B cell (primary cell): ENCODE measurements at places on chromosomes 3 and 15.

DNA sequence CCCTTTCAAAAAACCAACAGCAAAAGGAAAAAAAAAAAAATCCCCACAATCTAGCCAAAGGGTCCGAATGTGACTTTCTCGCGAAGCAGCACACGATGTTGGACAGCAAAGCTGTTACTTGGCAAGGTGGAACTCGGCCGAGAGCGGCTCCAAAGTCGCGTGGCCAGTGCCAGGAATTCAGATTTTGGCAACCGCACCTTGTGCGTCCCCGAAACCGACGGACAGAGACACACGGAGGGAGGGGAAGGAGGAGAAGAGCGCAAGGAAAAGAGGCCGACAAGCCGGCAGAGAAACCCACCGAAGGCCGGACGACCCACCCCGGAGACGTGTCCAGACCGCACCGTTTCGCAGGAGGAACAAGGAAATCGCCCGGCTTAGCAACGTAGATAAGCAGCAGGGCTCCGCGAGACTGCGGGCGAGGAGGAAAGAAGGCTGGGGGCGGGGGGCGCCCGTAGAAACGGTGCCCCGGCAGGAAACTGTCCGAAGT, 517.3 kb downstream of the MECOM start:
- no peaks in the 10 kb centered on the region for H3K36me3 ChIP-seq
- H3K27ac ChIP-seq = no peak overlapping the region
- H3K4me1 ChIP-seq = peaks cover 30% of the 10 kb centered on the region
- H3K4me3 ChIP-seq = peak overlapping the region; percentile 79
- peaks cover 68% of the 10 kb centered on the region for H3K27me3 ChIP-seq

DNA sequence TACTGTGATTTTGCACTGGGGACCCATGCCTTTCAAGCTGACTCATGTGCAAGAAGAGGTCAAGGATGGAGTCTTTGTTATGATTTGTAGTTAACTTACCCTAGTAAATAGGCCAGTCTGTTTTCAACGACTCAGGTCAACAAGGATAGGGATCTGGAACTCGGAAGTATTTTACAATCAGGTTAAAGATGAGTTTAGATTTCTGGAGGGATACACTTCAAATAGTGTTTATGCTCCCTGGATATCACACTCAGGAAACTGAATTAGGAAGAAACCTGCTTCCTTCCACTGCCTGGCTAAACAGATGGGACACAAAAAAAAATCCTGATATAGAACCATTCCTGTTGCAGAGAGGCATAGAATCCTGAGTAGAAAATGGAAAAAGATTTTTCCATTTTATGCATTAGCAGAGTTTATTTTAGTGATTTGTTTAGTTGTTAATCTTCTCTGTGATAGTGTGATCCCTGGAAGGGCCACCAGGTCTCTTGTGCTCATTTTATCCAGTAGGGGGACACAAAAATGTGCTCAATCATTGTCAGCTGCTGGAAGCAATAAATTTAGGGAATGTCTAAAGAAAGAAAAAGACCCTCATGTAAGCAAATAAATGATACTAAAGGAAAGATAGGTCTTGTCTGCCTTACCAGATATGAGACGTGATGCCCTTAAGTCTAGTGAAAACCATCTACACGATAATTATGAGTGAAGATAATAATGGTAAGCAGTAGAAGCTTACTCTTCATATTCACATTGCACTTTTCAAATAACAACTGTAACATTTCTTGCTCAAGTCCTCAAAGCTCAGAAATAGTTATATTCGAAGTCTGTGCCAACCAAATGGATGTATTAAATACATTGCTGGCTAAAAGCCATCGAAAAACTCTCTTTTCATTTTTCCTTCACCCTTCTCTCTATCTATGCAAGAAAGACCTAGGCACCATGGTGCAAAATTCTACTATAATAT, 452.1 kb upstream of the KCNMB2 start:
- H3K36me3 ChIP-seq = no peaks in the 10 kb centered on the region
- no peak overlapping the region for H3K4me3 ChIP-seq

GRCh38 chr3:125151916-125152315, 60.6 kb downstream of the SLC12A8 start:
- H3K27me3 ChIP-seq = no peaks in the 10 kb centered on the region
- H3K4me3 ChIP-seq = no peak overlapping the region
- H3K36me3 ChIP-seq = no peaks in the 10 kb centered on the region

DNA sequence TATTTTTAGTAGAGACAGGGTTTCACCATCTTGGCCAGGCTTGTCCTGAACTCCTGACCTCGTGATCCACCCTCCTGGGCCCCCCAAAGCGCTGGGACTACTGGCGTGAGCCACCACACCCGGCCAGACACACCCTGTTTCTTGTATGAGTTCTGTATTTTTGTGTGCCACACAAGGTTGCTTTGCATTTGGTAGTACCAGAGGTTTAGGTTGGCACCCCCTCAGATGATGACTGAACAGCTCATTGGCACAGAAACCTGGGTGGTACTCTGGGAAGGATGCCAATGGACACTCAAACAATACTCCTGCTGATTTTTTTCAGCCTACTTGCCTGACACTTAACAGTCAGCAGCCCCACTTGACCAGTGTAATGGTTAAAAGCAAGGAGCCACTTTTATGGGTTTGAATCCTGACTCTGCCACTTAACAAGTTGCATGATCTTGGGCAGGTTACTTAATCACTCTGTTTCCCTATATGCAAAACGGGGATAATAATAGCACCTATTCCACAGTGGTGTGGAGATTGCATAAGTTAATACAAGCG, 39.2 kb upstream of the BCL2A1 start:
- H3K36me3 ChIP-seq = no peaks in the 10 kb centered on the region
- no peaks in the 10 kb centered on the region for H3K27me3 ChIP-seq
- DNase-seq = no peak
- peaks cover 36% of the 10 kb centered on the region for H3K4me1 ChIP-seq

DNA sequence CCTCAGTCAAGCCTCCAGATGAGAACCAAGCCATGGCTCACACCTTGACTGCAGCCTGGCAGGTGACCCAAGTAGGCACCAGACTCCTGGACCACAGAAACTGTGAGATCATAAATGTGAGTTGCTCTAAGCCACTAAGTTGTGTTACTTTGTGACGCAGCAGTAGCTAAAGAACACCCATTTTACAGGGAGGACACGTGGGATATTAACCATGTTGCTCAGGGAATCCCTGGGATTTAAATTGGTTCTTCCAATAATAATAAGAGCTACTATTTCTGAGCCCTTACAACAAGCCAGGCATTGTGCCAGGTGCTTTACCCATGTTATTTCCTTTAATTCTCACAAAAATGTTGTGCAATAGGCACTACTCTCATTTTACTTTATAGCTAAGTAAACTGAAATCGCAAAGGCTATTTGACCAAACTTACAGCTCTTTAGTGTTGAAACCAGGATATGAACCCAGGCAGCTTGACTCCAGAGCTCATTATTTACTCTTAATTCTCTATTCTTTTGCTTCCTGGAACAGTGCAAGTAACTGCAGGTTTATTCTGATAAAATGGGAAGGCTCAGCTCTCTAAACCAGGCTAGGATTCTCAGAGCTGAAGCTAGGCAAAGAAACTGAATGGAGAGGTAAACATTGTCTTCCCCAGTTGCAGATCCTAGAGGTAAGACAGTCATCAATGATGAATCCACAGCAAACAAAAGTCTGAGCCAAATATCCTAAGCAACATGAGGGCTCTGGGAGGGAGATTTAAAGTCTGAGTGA, 294.4 kb downstream of the KBTBD8 start:
- H3K36me3 ChIP-seq = no peaks in the 10 kb centered on the region
- DNase-seq = no peak
- H3K4me3 ChIP-seq = no peak overlapping the region

GRCh38 chr3:18224426-18224825, 200.7 kb downstream of the SATB1 start:
- H3K27me3 ChIP-seq = no peaks in the 10 kb centered on the region
- peaks cover 61% of the 10 kb centered on the region for H3K4me1 ChIP-seq
- DNase-seq = peak; percentile 34
- no peak overlapping the region for H3K4me3 ChIP-seq
- H3K27ac ChIP-seq = peak overlapping the region; percentile 67

GRCh38 chr15:60963557-60963956, 265.5 kb downstream of the RORA start:
- peaks cover 4% of the 10 kb centered on the region for H3K27me3 ChIP-seq
- H3K36me3 ChIP-seq = no peaks in the 10 kb centered on the region
- no peak for DNase-seq
- no peaks in the 10 kb centered on the region for H3K4me1 ChIP-seq

DNA sequence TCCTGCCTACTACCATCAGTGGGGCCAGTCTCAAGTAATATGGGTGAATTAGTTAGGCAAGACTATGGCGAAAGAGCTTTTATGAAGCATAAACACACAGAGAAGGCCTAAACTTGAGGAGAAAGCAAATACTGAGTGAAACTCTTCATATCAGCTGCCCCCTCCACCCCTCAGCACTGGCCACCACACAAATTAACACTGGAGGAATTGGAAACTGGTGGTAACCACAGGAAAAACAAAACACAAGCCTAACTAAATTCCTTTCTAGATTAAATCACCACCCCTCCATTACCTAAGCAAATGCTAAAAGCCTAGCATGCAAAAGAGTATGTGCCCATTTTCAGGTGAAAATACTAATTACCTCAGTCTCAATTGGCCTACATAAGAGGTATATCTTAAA, 774.7 kb upstream of the NECTIN3 start:
- no peak for DNase-seq
- H3K4me3 ChIP-seq = no peak overlapping the region
- H3K27ac ChIP-seq = no peak overlapping the region
- no peaks in the 10 kb centered on the region for H3K27me3 ChIP-seq

GRCh38 chr3:50617096-50617791, at the start of gene MAPKAPK3:
MAPKAPK3 (plus strand) TSS chr3:50617151; CDS start chr3:50617566, 415 bp downstream.
- peaks cover 48% of the 10 kb centered on the region for H3K4me1 ChIP-seq
- H3K27me3 ChIP-seq = no peaks in the 10 kb centered on the region
- no peak for DNase-seq
- H3K27ac ChIP-seq = peak within 1 kb of the TSS; percentile 83
- no peaks in the 10 kb centered on the region for H3K36me3 ChIP-seq
